Fibroblast of lung (primary cell): ENCODE measurements at places on chromosomes 7 and 10. TPM values are rescaled to one million over a fixed set of nuclear protein-coding genes. Genes with fewer than 3 reads are reported as not detected.

CFAP58 gene
- total RNA-seq, result 0.26 and 0.33 TPM in 2 replicates

ITPRID1 gene
- total RNA-seq, result not detected in 2 replicates

OIT3 gene
- under 0.01 TPM in 1 of 2 replicates, not detected in the other for total RNA-seq

PLAU gene
- 60.1 and 93.6 TPM in 2 replicates for total RNA-seq

TMEM236 gene
- total RNA-seq, result under 0.01 and 0.17 TPM in 2 replicates

CFAP46 gene
- total RNA-seq, result 0.26 and 0.66 TPM in 2 replicates
